ENCODE measurements at places on chromosomes 12 and 14.

- DNase-seq, result no peak
Measured at GRCh38 chr12:48771588-48772112, 17.2 kb downstream of the ADCY6 start.

DNA sequence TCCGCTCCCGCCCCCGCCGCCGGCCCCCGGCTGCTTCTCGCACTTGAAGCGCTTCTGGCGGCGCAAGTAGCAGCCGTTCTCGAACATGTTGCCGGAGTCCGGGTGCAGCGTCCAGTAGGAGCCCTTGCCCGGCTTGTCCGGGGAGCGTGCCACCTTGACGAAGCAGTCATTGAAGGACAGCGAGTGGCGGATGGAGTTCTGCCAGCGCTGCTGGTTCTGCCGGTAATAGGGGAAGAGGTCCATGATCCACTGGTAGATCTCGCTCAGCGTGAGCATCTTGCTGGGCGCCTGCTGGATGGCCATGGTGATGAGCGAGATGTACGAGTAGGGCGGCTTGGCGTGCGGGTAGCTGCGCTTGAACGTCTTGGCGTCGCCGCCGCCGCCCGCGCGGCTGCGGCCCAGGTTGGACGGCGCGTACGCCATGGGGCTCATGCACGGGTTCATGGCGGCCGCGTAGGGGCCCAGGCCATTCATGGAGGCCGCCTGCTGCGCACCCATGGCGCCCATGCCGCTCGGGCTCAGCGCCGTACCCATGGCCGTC, 3.0 kb downstream of the FOXA1 start:
- DNase-seq, result no peak

DNA sequence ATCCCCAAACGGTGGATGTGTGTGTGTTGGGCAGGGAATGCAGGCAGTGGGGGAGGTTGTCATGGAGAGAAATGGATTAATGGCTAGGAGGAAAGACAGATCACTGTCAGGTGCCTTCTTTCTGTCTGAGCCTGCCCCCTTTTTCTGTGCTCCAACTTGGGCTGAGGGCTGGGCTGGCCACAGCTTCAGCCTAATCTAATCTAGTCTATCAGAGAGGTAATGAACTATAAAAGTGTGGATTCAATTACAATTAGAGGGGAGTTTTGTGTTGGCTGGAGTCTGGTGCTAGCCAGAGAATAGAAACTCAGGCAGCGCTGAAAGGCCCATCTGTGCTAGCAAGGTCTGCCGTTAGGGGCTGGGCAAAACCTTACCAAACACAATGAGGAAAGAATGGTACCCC, 41.2 kb downstream of the NEUROD4 start:
- no peak for DNase-seq

DNA sequence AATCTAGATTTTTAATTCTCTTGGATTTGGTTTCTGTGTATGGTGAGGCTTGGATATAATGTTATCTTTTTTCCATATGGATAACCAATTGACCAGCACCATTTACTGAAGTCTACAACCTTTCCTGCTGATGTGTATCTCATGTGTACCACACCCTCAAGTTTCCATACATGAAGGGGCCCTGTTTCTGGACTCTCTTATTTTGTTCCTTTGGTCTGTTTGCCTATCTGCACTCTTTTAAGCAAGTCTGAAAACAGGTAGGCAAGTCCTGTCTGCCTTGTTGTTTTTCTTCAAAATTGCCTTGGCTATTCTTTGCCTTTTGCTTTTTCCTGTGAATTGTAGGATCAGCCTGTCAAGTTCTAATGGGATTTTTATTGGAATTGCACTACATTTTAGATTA, 44.6 kb downstream of the MAX start:
- DNase-seq, result no peak
